Natural killer cell (primary cell): ENCODE measurements at places on chromosomes 16 and 17.

DNA sequence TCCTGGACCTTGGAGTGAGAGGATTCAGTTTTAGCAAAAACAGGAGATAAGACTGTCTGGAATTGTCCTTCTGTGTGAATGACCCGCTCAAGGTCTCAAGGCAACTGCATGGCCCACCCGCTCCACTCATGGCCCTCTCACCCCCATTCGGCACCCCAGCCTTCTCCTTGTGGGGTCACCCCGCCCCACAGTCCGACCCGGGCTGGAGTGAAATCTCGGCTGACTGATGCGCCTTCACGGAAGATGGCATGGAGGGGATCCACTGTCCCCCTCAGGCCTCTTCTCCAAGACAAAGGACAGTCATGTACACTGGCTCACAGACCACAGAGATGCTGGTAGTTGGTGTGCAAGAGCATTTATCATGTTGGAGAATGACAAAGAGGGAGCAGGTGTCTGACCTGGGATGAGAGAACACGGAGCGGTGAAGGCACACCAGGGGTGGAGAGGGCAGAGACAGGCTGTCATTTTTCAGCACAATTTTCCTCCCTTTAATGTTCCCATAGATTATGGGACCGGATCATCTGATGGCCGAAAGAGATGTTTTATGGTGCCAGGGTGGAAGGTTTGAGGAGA lies 391.9 kb upstream of the TNRC6C start:
- no peak for DNase-seq

- no peak for DNase-seq
These were observed 9.2 kb upstream of the ALOX12 start for GRCh38 chr17:6986676-6987075.

DNA sequence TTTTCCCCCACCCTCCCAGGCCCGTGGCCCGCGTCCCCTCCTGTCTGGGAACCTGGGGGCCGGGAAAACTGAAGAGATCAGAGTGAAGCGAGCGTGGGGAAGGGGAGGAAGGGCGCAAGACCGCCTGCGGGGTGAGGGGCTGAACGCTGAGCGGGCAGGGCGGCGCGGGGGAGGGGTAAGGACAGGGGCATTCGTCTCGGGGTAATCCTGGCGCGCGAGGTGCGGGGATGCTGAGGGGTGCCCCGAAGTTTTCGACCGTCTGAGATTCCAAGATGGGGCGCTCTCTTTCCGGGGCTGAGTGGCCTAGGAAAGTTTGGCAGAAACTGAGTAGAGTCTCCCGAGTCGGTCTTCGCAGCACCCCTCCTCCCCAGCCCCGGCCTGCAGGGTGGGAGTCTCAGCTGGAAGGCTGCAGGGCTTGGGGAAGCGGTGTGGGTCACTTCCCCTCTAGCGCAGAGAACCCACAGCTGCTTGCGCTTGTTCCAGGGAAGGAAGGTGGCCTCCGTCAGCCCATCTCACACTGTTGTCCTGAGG lies 555 bp downstream of the TTYH2 start:
- no peak for DNase-seq

DNA sequence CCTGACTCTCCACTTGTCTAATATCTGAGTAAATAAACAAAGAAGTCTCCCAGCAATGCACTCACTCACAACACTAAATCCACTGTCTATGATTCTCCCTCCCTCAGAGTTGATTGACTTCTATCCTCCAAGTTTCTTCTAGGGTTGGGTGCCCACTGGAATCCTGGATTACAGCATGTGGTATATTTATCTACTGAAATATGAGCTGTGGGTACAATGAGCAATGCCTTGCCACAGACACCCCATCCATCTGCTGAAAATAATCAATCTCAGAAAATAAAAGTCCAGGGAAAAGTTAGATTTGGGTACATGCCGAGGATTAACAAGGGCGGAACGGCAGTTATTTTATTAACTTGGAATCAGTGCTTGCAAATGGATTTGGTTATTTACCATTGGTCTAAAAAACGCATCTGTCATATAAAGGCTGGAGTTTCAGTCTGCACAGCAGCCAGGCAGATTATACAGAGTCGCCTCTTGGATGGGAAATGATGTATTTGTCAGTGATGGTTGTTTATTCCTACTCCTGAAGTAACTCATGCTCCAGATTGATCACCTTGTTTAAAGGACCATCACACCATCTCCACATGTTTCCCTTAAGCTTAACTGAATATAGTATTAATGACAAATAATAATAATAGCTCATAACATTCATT lies 193.9 kb upstream of the SOX9 start:
- no peak for DNase-seq

- DNase-seq, result peak; percentile 98
These were observed 4.5 kb upstream of the SGCA start for GRCh38 chr17:50161023-50161910.

DNA sequence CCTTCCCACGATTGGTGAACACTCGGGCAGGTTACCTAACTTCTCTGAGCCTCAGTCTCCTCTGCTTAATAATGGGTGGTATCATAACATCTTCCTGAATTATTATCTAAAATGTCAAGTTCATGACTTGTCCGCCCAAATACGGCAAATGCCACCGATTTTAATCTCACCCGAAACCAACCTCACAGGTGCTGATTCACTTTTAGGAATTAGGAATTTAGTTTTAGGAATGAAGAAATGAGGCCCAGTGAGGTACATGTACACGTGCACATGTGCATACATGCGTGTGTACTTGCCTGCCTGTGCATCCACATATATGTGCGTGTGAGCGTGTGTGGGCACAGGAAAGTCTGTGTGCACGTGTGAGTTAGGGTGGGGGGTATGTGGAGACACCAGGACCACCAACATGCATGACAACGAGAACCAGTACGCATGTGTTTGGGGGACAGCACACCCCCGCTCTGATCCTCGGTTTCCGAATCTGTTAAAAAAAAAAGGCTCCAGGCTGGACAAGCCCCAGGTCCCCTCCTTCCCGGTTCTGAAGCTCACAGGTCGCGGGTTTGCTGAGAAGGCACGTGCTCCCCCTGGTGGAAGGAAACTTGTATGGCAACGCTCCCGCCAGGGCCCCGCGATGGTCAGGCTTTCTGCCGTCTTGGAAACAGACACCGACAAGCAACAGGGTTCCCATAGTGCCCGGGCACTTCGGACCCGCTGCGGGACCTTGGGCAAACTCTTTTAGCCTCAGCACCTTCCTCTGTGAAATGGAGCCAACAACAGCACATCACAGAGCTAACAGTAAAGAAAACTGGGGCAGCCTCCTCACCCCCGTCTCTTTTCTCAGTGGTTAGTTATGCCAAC lies 219.2 kb downstream of the RBFOX3 start:
- peak; percentile 82 for DNase-seq

DNA sequence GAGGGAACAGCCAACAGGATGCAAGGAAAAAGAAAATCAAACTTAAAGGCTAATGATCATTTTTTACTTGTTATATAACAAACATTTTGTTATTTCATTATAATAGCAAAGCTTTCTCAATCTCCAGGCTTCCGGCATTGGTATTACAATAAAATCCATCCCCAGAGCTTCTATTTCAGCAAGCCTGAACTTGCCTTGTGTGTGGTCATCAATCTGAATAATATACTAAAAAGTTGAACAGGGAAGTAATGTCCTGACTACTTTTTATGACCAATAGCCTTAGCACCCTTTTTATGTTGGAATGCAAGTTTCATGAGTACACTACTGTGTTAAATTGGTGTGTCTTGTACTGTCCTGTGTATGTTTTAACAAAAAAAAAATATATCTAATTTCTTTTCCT lies 27.1 kb upstream of the VWA3A start:
- DNase-seq, result no peak

- no peak for DNase-seq
These were observed 19.9 kb downstream of the DCAKD start for GRCh38 chr17:45031231-45032173.
